ENCODE measurements at places on chromosomes 13 and 19. TPM values are rescaled to one million over a fixed set of nuclear protein-coding genes. Genes with fewer than 3 reads are reported as not detected.

DNA sequence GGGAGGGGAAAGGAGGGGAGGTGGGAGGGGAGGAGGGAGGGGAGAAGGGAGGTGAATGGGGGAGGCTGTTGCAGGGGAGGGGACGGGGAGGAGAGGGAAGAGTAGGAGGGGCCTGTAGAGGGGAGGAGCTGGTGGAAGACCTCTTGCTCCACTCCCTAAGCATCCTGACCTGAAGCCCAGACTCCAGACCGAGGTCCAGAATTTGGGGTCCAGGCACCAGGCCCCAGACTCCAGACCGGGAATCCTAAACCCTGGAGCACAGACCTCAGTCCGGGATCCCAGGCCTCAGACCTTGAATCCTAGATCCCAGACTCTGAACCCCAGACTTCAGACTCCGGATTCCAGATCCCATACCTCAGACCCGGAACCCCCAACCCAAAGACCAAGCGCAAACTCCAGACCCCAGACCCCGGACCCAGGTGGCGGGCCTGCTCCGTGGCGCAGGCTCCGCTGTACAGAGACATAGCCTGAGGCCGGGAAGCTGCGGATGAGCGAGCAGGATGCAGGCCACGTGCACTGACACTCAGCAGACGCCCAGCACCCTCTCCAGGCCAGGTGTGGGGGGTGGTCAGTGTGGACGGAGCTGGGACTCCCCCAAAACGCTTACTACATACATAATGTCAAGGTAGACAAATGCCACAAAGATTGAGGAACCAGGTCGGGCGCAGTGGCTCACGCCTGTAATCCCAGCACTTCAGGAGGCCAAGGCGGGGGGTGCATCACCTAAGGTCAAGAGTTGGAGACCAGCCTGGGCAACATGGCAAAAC, 710 bp upstream of the BTBD2 start:
- DNase-seq, result peak; percentile 62

- no peak for DNase-seq
Observed at GRCh38 chr13:40597735-40598365, 68.6 kb downstream of the FOXO1 start.

DNA sequence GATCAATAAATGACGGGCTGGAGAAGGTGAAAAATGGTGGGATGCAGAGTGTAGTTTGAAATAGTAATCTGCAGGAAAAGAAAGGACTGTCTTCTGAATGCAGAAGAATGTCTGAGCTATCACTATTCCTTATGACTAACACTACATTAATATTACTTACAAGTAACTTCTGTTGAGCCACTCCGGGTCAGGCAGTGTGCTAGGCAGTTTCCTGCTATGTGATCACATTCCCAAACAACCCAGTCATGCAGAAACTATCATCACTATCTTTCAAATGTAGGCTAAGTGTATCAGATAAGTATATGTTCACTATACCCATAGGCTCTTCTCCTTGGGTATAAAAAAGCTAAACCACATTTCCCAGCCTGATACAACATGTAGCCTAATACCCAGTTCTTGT, 6.6 kb downstream of the ZNF599 start:
- DNase-seq, result no peak

GRCh38 chr19:8210421-8211101, 1.4 kb downstream of the CERS4 start:
- no peak for DNase-seq

Gene FFAR3
- 0.21 TPM for total RNA-seq

GRCh38 chr19:47768604-47769003, 9.9 kb upstream of the SELENOW start:
- DNase-seq, result no peak

GRCh38 chr13:82088781-82089180, 1747.9 kb upstream of the SPRY2 start:
- DNase-seq, result no peak

GRCh38 chr19:10566658-10567410, 1.0 kb upstream of the KRI1 start:
- DNase-seq, result no peak

Gene IQCN
- 0.62 TPM for total RNA-seq

DNA sequence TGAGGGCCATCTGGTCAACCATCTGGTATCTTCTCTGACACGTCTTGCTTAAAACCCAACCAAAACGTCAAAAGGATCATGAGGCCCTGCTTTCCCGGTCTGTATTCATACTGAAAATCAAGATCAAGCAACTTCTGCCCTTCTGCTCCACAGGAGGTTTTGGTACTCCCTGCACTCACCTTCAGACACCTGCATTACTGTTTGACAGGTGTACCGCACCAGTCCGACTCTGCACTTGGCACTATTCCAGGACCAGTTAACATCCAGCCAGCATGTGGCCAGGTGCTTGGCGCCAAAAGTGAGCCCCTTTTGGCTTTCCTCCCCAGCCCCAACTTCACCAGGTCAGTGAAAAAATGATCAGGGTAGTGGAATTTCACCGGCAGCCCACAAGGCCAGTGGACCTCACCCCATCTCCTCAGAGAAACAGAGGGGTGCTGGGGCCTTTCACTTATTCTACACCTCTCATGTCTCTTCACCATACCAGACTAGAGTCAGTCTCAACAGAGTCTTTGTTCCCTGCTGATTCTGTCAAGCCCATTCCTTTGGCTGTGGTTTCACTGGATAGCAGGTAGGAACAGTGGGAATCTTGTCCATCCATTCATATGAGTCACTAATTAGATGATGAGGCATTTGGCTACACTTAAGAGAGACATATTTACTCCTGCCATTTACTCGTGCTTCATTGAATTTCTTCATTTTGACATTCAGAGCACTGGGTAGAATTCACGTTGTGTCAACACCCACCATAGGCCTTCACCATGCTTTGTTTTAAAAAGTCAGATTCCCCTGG, 85.3 kb downstream of the ZNF726 start:
- DNase-seq, result no peak

DNA sequence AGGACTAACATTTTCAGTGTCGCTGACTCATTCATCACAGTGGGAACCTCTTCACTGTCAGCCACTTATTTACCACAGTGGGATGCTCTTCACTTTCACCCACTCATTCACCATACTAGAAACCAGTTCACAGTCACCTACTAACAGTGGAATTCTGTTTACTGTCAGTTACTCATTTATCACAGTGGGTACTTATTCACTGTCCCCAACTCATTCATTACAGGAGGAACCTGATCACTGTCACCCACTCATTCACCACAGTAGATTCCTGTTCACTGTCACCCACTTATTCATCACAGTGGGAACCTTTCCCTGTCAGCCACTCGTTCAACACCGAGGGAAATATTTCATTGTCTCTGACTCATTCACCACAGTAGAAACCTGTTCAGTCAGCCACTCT, 10.1 kb upstream of the ZNF85 start:
- no peak for DNase-seq

DNA sequence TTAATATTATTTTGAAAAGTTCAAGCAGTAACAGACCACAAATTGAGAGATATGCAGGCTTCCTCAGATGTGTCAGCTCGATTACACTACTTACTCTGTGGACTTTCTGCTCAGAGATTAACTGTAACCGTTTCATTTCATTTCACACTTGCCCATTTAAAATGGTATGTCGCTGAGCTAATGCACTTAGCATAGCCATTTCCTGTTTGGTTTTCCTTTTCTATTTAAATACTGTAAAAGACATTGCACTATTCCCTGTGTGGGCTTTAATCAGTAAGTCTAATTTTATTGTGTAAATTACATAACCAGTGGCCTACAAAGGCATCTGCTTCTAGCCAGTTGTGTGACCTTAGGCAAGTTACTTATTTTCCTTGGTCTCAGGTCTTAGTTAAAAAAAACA, 237.6 kb downstream of the LACC1 start:
- peak; percentile 21 for DNase-seq

Gene KIR3DL1
- not detected for total RNA-seq

DNA sequence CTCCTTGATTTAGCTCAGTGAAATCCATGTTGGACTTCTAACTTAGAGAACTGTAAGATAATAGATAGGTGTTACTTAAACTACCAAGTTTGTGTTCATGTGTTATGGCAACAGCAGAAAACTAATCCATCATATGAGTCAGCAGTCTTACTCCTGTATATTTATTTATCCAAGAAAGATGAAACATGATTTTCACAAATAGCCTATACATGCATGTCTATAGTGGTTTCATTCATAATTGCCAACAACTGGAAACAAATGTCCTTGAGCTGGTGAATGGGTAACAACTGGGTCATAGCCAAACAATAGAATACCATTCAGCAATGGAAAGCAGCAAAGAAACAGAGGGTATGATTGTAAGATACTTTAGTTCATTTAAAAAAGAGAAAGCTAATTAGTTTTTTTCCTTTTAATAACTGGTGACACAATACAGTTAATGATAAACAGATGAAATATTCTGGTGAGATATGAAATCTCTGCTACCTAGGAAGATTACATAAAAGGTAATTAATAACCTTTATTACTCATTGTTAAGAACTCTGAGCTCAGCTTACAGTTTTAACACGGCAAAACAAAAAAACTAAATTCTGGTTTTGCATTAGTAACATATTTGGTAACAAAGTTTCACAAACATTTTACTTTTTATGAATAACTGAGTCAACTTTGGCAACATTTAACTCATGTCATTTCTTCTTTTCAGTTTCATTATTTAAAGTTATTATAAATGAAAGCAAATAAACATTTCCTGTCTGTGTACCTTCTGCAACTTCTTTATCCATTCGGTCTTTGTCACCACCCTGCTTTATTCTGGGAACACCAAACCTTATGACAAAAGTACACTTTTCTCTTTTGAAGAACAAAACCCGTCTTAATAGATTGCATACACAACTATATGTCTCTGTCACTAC, 181.3 kb downstream of the LIG4 start:
- DNase-seq, result no peak

DNA sequence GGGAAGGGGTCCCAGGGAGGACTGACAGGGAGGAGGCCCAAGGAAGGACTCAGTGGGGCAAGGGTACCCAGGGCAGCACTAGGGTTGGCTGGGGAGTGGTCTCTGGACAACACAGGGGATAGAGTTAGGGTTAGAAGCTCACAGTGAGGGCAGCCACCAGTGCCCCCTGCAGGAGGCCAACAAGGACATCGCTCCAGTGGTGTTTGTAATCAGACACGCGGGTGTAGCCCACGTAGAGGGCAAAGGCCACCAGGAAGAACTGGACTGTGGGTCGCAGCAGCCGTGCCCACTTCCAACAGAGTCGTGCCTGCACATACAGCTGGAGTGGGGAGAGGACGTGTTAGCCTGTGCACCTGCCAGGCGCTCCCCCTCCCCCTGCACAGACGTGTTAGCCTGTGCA, 9.2 kb downstream of the PLPP2 start:
- DNase-seq, result no peak

GRCh38 chr13:111555268-111555808, 234.9 kb downstream of the TEX29 start:
- DNase-seq, result no peak

- DNase-seq, result no peak
Observed at GRCh38 chr13:66887088-66887487, 343.0 kb downstream of the PCDH9 start.

DNA sequence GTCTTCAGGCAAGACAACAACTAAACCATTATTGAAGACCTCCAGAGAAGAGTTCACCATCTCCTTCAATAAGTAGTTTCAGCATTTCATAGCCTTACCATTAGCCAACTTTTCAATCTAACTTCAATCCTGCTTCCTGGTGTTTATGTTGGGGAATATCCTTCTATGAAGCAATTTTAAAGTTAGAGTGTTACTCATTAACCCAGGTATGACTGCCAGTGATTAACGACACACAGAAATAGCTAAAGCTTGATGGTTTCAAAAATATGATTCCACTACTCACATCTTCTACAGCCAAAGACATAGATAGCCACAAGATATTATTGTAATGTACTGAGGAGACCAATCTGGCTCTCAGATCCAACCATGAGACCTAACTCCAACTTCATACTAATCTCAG, 403.2 kb downstream of the EFNB2 start:
- DNase-seq, result no peak

GRCh38 chr19:34904664-34905527, 21.8 kb upstream of the ZNF30 start:
- DNase-seq, result no peak

DNA sequence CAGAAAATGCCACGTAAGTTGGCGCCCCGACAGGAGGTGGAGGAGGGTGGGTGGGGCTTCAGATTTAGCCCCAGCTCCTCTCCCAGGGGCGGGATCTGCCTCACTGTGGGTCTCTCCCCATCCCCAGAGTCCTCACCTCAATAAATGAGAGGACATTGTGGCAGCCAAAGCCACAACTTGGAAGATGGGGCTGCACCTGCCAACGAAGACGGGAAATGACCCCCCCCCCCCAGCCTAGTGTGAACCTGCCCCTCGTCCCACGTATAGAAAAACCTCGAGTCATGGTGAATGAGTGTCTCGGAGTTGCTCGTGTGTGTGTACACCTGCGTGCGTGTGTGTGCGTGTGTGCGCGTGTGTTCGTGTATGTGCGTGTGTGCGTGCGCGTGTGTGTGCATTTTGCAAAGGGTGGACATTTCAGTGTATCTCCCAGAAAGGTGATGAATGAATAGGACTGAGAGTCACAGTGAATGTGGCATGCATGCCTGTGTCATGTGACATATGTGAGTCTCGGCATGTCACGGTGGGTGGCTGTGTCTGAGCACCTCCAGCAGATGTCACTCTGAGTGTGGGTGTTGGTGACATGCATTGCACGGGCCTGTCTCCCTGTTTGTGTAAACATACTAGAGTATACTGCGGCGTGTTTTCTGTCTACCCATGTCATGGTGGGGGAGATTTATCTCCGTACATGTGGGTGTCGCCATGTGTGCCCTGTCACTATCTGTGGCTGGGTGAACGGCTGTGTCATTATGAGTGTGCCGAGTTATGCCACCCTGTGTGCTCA, 1.5 kb upstream of the TRAPPC5 start:
- DNase-seq, result peak; percentile 40

- DNase-seq, result no peak
Observed at GRCh38 chr19:44607917-44608316, 5.4 kb upstream of the IGSF23 start.

Gene CGB3
- total RNA-seq, result not detected

Gene URAD
- total RNA-seq, result not detected

GRCh38 chr19:58261968-58262921, 16.5 kb upstream of the ZNF8 start:
- no peak for DNase-seq

DNA sequence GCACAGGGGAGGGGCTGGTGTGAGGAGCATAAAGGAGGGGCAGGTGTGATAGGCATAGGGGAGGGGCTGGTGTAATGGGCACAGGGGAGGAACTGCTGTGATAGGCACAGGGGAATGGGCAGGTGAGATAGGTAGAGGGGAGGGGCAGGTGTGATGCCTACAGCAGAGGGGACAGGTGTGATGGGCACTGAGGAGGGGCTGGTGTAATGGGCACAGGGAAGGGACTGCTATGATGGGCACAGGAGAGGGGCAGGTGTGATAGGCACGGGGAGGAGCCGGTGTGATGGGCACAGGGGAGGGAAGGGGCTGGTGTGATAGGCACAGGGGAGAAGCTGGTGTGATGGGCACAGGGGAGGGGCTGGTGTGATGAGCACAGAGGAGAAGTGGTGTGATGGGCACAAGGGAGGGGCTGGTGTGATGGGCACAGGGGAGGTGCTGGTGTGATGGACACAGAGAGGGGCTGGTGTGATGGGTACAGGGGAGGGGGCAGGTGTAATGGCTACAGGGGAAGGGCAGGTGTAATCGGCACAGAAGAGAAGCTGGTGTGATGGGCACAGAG, 39.5 kb upstream of the POP4 start:
- DNase-seq, result no peak
